ENCODE measurements at places on chromosomes 7 and 10. TPM values are rescaled to one million over a fixed set of nuclear protein-coding genes. Genes with fewer than 3 reads are reported as not detected.

The PDCD11 gene
- total RNA-seq: 20.8 TPM

The SFRP4 gene
- total RNA-seq: not detected

The FAM25G gene
- total RNA-seq: not detected

The HGF gene
- total RNA-seq: 8.1 TPM

The GNB2 gene
- 137 TPM for total RNA-seq

Measured in dorsolateral prefrontal cortex (tissue), 122 donors.